Mammary microvascular endothelial cell (primary cell): ENCODE measurements at places on chromosomes 4 and X. TPM values are rescaled to one million over a fixed set of nuclear protein-coding genes. Genes with fewer than 3 reads are reported as not detected.

The CHIC2 gene
- total RNA-seq, result 61.5 and 65.6 TPM in 2 replicates

The RNF128 gene
- total RNA-seq, result not detected in 2 replicates

The DIAPH2 gene
- total RNA-seq, result 28.0 and 28.4 TPM in 2 replicates

The SOWAHB gene
- not detected in 2 replicates for total RNA-seq

The TRPC5OS gene
- total RNA-seq, result 0.05 TPM in 1 of 2 replicates, not detected in the other

The DRP2 gene
- total RNA-seq, result 0.15 and 0.47 TPM in 2 replicates

The GPR50 gene
- total RNA-seq, result not detected in 2 replicates

The PROM1 gene
- not detected in 2 replicates for total RNA-seq

The PABPC1L2B gene
- total RNA-seq, result not detected in 2 replicates

The P2RY8 gene
- total RNA-seq, result 0.67 and 1.7 TPM in 2 replicates
